ENCODE measurements at places on chromosomes 6 and 20.

GRCh38 chr20:46994341-46994740, 99.7 kb downstream of the EYA2 start:
- no peak for DNase-seq

- DNase-seq: no peak
These were observed 137.5 kb upstream of the PTPN1 start for GRCh38 chr20:50372770-50373088.

DNA sequence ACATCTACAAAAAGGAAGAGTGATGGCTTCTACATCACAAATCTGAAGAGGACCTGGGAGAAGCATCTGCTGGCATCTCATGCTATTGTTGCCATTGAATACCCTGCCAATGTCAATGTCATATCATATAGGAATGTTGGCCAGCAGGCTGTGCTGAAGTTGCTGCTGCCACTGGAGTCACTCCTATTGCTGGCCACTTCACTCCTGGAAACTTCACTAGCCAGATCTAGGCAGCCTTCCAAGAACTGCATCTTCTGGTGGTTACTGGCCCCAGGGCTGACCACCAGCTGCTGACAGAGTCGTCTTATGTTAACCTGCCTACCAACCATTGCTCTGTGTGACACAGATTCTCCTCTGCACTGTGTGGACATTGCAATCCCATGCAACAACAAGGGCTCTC, 111.8 kb downstream of the PERP start:
- no peak for DNase-seq

GRCh38 chr6:14134211-14134910, 16.8 kb downstream of the CD83 start:
- DNase-seq: no peak

- DNase-seq: no peak
These were observed 150.2 kb upstream of the RNF217 start for GRCh38 chr6:124812067-124812466.

- no peak for DNase-seq
These were observed 30.5 kb downstream of the ANKEF1 start for GRCh38 chr20:10065154-10065833.

All from T follicular helper cell (primary cell).